Chondrocyte (in vitro differentiated cells): ENCODE measurements at places on chromosomes 7 and 10. TPM values are rescaled to one million over a fixed set of nuclear protein-coding genes. Genes with fewer than 3 reads are reported as not detected.

TMEM273 gene
- total RNA-seq, result not detected in 3 replicates

CYP3A4 gene
- total RNA-seq, result not detected in 3 replicates

NOM1 gene
- 13.7 to 19.3 TPM (median 16.9 TPM) in 3 replicates for total RNA-seq

DENND10 gene
- 32.4 to 43.0 TPM (median 40.1 TPM) in 3 replicates for total RNA-seq
